ENCODE measurements at places on chromosomes 5 and 9.

DNA sequence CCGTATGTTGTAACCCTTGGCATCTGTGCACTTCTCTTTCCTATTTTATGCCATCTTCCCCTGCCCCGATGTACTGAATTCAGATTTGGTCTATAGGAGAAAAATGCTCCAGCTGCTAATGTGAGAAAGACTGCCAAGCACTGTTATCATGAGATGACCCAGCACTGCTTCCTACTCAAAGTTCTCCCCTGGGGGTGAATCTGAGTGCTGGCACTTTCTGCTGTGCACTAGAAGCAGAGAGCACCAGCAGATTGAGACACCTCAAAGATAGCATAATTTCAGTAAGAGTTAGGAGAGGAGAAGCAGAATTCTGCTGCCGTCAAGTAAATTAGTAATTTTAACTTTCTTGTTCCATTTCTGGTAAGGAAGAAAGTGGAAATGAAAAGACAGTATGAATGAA is 92.8 kb upstream of the ACOT12 start:
- DNase-seq: no peak

DNA sequence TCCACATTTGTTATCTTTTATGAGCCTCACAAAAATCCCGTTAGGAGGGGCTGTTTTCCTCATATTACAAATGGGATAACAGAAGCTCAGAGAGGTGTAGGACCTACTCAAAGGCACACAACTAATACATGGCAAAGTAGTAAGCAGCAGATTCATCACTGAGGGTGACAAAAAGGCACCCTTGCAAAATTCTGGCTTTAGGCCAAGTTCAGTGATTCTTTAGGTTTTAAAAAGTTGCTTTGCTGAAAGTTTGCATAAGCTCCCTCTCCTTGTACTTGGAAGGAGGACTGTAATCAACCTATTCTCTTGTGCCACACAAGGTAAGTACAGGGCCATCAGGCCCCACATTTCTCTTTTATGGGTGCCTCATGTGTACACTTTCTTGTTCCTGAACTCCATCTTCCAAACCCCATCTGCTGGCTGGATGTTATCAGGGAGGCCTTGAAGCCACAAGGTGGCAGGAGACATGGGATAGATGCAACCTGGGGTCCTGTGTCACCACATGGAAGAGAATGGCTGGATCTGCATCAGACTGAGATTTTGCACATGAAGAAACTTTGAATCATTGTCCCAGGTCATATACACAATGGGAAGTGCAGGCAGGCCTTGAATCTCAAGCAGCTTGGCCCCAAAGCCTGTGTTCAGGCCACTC is 311.6 kb downstream of the MSX2 start:
- no peak for DNase-seq

- DNase-seq: no peak
These were observed 527.8 kb downstream of the MTRR start for GRCh38 chr5:8396756-8397155.

- DNase-seq: no peak
These were observed 378.5 kb downstream of the PLK2 start for GRCh38 chr5:58081435-58081834.

DNA sequence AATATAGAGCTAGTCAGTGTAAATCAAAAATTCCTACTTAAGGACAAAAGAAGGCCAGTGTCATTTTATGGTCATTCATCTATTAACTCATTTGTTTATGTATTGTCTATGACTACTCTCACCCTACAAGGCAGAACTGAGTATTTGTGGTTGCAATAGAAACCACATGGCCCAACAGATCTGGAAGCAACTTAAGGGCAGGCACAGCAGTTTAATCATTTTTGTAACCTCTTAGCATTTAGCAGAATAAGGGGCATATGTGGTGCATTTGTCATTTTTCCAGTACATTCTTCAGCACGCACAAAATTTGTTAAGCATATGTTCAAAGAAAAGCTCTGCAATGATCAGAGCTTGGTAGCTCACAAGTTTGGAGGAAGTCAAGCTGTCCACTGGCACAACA is 1.1 kb downstream of the FKBP15 start:
- DNase-seq: no peak

GRCh38 chr5:150600616-150601490 is 39.6 kb upstream of the SYNPO start:
- DNase-seq: no peak

- DNase-seq: no peak
These were observed 29.3 kb downstream of the TUT7 start for GRCh38 chr9:86324901-86325300.

DNA sequence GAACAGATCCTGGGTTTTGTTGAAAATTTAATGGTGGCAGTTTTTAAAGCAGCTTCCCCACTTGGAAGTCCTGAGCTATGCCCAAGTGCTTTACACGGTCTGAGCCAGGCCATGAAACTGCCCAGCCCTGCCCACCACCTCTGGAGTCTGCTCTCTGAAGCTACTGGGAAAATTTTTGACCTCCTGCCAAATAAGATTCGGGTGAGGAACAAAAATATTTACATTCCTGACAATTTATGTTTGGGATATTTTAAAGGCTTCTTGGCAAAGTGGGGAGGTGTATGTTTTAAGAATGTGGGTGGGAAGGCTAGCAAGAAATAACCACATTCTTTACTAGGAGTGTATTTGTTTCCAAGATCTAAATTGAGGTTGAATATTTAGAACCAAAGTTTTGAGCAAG is 50.0 kb downstream of the HACD4 start:
- no peak for DNase-seq

DNA sequence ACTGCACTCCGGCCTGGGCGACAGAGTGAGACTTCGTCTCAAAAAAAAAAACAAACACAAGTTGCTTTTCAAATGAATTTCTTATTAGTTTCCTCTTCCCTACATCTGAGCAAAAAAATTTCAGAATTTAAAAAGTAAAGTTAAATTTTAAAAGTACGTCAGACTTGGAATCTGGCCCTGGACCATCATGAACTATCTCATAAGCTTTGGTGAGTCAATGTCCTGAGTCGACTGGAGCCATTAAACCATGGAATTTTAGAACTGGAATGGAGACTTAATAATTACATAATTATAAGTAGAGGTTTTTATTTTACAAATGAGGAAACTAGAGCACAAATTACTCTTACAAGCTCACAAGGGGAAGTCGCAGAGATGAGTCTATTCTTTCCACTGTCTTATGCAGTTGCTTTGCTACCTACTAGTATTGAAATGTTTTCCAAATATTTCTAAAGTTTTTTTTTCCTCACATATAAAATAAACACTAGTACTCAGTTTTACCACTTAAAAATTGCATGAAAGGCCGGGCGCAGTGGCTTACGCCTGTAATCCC is 98.0 kb upstream of the ZNF608 start:
- no peak for DNase-seq

GRCh38 chr9:127963359-127964064 is 17.3 kb downstream of the EEIG1 start:
- DNase-seq: no peak

DNA sequence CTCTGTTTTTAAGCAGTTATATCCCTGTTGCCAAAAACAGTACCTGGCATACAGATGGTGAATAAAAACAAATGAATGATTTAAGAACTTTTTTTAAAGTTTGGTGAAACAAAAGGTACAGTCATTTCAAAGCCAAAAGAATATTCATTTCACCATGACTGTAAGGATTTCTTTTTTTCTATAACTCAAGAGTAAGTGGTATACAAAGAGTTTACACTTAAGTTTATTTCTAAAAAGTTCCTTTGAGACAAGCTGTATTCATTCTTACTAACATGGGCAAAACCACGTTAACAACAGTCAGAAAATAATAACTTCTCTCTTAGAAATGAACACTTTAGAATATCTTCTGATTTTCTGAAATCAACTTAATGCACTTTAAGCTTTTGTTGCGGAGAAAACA is 5.3 kb downstream of the TMEM161B start:
- no peak for DNase-seq

DNA sequence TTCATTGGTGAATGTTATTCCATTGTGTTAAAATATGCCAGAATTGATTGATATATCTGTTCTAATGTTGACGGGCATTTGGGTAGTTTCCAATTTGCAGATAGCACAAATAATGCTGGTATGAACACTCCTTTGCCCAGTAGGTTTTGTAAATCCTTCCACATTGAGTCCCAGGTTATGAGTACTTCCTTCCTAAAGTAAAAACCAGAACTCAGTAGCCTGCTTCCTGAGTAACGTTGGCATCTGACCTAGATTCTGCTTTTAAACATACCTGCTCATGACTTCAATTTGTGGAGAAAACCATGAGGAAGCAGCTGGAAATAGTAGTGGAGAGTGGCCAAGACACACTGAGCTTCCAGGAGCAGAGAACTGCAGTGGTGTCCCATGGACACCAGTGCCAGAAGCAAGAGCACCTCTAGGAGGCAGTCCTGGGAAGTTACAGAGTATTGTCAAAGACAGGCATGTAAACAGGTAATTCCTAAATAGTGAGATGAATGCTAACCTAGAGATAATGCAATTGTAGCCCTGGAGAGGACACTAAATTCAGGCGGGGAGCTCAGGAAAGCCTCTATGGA is 24.3 kb upstream of the RASGRF2 start:
- DNase-seq: no peak

DNA sequence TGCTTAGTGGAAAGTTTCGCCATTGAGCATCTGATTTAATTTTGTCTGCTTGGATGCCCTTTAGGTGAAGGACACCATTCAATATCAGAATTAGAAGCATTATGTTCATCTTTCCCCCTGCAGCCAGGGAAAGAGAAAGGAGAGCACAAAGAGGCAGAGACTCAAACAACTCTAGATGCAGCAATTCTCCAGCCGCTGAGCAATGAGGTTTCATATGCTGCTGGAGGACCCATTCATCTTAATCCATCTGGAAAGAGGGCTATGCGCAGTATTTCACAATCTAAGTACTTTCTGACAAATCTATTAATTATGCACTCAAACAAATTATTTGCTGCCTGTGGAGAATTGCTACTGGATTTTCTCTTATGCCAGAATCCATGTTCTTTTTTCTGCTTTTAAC is 527.0 kb upstream of the TUSC1 start:
- no peak for DNase-seq

DNA sequence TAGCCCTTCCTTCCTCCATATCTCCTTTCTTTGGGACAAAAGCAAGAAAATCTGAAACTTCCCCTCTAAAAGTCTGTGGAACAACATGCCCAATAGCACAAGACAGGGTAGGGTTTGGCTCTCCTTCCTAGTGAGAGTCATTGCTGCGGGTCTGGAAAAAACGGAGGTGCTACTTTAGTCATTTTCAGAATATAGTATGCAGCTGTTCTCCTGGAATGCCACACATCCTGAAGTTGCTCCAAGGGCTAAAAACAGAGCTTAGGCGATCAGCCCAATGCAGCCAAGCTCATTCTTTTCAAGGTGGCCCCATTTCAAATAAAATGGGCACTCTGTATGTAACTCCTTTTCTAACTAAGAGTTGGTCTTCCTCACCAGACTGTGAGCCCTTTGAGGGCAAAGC is 39.5 kb upstream of the MYOT start:
- no peak for DNase-seq

DNA sequence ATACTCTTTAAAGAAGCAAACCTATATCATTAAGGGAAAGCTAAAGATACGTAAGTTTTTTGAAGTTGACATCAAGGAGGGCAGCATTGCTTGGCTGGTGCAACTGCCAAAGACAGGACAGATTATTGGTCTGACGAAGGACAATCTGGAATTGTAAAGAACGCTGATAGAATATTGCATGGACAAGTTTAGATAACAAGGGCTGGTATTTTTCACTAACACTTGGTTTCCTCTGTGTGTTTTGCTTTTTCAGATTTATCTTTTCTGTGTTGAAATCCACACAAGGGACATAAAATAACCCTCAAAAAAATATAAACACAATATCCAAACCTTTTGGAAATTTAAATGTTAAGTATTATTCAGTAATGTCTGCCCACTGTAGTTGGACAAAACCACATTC is 39.7 kb downstream of the SLC1A3 start:
- DNase-seq: no peak

GRCh38 chr5:139494832-139495231 is 12.3 kb upstream of the STING1 start:
- no peak for DNase-seq

- no peak for DNase-seq
These were observed 75.9 kb downstream of the SFXN1 start for GRCh38 chr5:175554296-175554695.

DNA sequence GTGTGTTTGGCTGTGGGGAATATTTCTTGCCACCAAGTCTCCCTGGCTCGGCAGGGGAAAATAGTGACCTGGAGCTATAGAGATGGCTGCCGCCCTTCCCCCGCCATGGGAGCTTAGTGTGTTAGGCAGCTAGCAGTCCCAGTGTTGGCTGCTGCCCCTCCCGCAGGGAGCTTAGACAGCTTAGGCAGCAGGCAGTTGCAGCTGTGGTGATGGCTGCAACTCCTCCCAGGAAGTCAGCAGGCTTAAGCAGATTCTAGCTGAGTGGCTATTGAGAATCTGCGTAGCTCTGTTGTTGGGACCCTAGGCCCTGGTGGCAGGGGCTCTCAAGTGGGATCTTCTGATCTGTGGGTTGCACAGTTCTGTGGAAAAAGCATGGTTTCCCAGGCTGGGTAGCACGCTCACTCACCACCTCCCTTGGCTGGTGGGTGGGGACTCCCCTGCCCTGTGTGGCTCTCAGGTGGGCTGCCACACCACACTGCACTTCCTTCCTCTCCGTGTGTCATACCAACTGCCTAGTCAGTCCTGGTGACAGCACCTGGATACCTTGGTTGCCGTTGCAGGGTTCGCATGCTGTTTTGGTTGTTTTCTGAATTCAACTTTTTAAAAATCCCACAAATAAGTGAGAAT is 9.3 kb downstream of the OR1N2 start:
- DNase-seq: no peak

- no peak for DNase-seq
These were observed 97.9 kb upstream of the RANBP6 start for GRCh38 chr9:6113312-6113711.

- DNase-seq: no peak
These were observed 1.2 kb downstream of the PANK3 start for GRCh38 chr5:168578006-168578405.

DNA sequence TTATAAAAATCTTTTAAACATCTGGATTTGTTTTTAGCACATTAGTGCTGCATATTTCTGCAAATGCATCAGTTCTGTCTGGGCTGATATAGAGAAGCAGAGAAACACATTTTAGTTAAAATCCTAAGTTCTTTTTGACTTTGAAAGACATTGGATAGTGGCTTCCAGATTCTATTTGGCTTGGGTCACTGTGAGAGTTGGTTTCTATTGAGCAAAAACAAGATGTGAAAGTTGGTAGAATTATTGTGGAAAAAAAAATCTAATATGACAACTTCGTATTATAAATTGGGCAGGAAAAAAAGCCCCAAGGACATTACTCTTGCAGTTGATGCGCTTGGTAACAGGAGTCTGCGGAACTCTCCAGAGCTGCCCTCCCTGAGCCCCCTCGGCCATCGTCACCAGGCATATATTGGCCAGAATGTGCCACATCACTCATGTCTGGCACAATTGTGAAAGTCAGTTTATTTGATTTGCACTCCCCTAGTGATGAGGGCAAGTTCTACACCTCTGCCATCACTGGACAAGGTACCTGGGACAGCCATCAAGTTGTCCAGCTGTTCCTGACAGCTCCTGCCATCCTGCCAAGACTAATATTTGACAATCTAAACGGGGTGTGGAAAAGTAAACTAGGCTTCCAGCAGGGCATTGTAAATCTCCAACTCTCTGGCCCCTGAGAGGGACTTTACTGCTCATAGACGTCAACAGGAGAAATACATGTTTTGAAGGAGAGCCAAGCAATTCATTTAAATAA is 334.5 kb downstream of the TENT4A start:
- no peak for DNase-seq

GRCh38 chr9:111068771-111069170 is 30.5 kb upstream of the LPAR1 start:
- no peak for DNase-seq

All from HAP-1 (cell line).